ENCODE measurements at places on chromosomes 7 and 10.

DNA sequence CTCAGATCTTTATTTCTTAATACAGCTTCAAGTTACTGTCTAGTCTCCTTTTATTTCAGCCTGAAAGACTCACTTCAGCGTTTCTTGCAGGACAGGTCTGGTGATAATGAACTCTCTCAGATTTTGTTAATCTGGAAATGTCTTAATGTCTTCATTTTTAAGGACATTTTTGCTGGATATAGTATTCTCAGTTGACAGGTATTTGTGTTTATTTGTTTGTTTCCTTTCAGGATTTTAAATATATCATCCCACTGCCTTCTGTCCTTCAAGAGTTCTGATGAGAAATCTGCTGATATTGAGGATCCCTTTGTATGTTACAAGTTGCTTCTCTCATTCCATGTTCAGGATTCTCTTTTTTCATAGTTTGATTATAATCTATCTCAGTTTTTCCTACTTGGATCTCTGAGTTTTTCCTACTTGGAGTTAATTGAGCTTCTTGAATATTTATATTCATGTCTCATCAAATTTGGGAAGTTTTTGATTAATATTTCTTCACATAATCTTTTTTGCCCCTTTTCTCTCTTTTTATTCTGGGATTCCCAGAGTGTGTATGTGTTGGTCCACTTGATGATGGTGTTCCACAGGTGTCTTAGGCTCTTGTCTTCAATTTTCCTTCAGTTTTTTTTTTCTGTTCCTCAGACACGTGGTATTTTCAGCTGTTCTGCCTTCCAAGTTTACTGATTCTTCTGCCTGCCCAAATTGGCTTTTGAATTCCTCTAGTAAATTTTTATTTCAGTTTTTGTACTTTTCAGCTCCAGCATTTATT lies 49.9 kb downstream of the PTEN start:
- DNase-seq = no peak

DNA sequence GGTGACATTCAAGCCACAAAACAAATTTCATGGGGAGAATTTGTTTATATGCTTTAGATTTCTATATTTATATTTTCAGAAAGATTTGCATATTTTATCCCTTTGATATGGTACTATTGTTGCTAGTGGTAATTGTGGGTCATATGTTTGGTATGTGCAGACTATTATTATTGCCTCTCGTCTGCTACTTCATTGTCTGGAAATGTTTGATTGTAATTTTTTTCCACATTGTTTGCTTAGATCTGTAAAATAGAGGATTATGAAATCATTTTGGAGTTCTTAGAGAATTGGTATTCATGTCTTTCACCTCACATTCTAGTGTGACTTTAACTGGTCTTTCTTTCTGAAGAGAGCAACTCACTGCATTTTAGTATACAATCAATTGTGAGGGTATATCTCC lies 44.7 kb downstream of the MYO3A start:
- no peak for DNase-seq

DNA sequence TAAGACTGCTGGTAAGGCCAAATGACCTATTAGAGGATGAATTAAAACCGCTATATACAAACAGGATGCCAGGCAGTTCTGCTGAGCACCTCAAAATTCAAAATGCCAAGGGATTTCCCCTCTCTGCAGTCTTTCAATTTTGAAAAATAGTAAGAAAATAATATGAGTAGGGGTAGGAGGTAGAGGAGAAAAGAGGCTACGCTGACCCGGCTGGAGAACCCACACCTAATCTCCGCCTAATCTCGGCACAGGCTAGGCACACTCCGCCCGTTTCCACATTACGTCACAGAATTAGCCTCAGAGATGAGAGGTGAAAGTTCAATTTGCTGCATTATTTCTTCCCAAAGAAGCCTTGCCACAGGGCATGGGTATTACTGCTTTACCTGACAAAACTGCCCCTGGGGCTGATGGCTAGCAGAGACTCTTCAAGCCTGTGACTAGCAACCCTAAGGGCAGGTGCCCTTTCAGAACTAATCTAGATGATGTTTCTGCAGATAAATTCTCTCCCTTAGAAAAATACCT lies 21.3 kb upstream of the SPOCK2 start:
- DNase-seq = no peak

- DNase-seq = no peak
Observed at GRCh38 chr10:98289802-98290209, 21.8 kb upstream of the LOXL4 start.

DNA sequence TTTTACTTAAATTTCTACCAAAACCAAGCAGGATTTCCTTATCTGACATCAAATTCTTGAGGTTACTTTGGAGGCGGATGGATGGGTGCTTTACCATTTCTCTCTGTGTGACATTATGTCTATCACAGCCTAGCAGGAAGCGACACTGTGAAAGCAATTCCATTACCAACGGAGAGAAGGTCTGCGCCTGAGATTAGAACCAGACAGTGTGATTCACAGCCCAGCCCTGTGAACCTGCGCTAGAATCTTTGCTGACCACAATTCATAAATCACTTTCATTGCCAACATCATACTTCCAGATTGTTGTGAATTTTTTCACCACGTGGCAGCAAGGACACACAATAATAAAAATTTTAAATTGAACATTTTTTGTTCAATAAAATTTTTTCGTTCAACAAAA lies 126.5 kb downstream of the CUBN start:
- peak; percentile 95 for DNase-seq

DNA sequence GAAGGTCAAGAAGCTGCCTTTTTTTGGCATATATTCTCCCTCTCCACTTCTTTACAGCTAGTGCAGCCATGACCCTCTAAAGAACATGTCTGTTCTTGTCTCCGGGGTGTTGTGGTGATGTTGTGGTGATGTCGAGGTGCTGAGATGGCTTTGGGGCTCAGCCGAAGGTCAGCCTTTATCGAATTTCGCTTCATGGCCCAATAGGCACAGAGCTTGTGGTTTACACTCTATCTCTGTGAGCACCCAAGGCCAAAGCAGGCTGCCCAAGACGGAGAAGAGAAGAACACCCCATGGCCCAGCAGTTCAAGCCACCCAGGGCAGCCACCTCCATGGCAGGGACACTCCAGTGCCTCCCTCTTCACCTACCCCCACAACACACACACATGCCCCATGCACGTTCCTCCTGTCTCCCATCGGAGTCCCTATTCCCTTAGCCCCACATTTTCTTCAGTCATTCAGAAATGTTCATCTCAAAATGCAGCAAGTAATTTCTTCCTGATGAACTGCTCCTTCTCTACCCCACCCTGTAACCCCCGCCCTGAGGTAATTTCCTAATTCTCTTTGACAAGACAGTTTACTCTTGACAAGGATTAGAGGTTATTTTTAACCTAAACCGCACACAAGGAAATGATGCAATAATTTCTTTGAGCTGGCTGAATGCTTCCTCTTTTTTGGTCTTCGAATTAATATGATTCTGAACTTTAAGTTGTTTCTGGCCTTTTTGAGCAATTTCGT lies 18.6 kb upstream of the ADRB1 start:
- peak; percentile 21 for DNase-seq

GRCh38 chr7:42350801-42351200 lies 113.8 kb upstream of the GLI3 start:
- peak; percentile 4 for DNase-seq

GRCh38 chr10:124693801-124694416 lies 50.3 kb downstream of the FAM53B start:
- no peak for DNase-seq

DNA sequence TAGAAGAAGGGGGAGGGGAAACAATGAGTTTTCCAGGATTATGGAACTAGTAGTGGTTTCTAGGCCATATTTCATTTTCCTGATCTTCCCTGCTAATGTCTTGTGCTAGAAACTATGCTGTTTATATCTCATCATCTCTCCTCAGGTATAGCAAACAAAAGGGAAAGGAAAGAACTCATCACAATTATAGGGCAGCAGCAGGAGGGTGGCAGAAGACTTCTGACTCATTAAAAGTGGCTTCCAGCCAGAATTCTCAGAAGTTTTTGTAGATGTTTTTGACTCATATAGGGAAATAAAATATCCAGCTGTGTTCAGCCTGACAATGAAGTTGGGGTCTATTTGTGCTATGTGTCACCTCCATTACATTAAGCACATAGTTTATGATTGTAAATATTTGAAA lies 6.5 kb downstream of the AHR start:
- peak; percentile 83 for DNase-seq

- DNase-seq = peak; percentile 50
Observed at GRCh38 chr7:154953006-154953684, 49.8 kb downstream of the PAXIP1 start.

DNA sequence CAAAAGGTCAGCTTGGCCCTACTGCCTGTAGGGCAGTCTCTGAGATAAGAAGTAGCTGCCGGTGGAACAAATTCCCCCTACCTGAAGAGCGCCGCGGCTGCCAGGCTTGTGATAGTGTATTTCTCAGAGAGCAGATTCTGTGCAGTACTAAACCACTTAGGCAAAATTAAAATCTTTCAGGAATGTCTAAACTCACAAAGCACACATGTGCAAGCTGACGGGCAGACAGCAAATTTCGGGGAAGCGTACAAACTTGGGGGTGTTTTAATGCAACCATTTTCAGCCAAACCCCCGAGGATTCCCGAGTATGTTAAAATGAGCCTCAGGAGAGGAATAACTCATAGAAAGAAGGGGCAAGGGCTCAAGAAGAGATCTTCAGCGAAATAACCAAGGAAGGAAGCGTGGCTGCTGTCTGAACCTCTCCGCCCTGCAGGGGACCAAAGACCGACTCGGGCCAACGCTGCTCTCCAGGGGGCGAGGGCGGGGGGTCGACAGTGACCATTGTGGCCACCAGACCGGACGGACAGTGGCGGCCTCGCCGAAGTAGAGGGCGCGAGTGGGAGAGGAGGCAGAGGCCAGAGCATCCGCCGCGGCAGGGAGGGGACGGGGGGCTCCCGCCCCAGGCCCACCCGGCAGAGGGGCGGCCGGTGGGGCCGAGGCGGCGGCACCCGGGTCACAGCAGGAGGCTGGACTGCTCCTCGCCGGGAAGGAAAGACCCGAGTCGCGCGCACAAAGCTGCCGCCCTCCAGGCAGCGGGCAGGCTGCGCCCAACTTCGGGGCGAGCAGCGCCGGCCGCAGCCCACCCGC lies 819 bp downstream of the HYCC1 start:
- peak; percentile 22 for DNase-seq

DNA sequence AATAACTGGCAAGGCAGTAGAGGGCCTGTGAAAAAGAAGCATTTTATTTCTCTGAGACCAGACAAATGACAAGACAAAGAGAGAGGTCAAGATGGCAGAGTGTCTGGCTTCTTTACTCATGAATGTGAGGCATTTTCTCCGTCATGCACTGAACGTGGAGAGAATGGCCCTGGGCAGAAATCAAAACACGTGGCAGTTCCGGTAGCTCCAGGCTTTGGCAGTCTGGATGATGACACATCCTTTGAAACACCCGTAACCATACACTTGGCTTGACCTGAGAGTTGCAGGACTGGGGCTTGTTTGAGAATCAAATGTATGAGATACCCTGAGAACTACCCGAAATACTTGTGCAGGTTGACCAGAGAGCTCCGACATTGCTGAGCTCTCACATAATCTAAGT lies 537.6 kb downstream of the ACTR3B start:
- no peak for DNase-seq

- peak; percentile 94 for DNase-seq
Observed at GRCh38 chr7:116354171-116354545, 143.8 kb downstream of the TES start.

GRCh38 chr7:149635561-149636329 lies 137.6 kb downstream of the ZNF467 start:
- no peak for DNase-seq

- DNase-seq = peak; percentile 69
Observed at GRCh38 chr7:76262683-76263402, 39.6 kb upstream of the HSPB1 start.

- peak; percentile 60 for DNase-seq
Observed at GRCh38 chr7:105808703-105809590, 67.5 kb downstream of the ATXN7L1 start.

DNA sequence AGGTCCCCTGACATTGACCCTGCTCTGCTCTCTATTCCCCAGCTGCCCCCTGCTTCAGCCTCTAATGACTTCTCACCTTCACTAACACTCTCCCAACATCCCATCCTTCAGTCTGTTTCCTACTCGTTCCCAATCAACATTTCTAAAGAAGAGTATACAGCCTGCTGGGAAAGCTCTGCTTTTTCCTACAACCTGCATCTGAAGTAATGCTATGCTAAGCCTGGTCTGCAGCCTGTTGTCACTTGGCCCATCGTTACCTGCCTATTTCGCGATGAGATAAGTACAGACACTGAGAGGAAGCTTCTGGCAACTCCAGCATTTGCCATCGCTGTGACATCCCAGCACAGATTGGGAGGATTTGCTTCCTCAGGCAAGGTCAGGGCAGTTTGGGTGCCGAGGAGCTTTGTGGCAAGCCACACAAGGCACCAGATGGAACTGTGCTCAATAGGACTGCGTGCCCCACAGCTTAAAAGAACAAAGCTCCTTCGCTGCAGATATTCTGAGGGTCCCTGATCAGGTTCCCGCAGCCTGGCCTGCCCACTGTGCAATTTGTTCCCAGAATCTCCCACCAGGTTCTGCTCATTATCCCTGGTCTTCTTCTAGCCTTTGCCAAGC lies 51.4 kb downstream of the PKD1L1 start:
- DNase-seq = no peak

DNA sequence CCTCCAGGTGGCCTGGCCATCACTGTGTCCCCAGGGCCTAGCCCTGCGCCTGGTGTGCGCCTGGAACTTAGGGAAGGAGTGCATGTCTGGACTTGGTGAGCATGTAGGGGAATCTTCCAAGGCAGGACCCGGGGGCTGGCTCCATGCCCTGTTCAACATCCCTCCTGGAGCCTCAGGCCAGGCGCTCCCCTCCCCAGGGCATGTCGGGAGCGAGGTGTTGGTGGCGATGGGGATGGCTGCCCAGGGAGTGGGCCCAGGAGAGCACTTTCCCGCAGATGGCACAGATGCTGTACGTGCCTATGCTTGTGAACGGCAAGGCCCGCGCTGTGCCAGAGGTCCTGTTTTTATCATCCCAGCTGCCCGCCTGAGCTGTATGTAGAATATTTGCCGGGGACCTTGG lies 55.0 kb downstream of the CDH23 start:
- no peak for DNase-seq

DNA sequence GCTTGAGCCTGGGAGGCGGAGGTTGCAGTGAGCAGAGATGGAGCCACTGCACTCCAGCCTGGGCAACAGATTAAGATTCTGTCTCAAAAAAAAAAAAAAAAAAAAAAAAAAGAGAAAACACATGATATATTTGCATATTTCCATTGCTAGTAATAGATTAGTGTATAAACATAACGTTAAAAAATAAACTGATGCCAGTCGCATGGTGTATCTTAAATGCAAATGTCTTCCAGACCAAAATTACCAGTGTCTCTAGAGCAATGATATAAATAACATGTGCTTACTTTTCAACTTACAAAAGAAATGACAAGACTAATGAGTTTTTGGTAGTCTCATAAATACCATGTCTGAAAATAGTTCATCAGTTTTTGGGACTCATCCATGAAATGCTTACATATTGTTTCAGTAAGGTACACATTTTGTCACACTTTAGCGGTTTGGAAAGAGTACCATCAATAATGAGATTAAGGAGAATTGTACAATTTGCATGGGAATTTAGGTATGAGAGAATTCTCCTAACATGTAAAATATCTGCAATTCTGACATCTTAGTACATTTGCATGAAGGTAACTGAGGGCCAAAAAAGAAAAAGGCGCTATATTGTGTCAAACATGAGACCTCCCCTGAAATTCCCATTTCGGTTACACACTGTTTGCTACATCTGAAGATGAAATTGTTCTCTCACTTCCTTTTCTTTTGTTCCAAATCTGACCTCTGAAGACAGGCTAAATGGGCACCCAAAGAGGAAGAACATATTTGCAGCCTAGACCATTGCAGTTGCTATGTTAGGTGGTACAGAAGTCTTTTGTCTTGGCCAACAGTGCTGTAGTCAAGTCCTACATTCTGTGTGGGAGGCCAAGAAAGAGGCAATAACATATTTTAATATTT lies 51.5 kb upstream of the PIP4K2A start:
- DNase-seq = no peak

- peak; percentile 70 for DNase-seq
Observed at GRCh38 chr10:61397175-61397986, 55.8 kb downstream of the TMEM26 start.
